Naive thymus-derived CD8-positive, alpha-beta T cell (primary cell): ENCODE measurements at places on chromosomes 16 and 17. TPM values are rescaled to one million over a fixed set of nuclear protein-coding genes. Genes with fewer than 3 reads are reported as not detected.

The C16orf46 gene
- total RNA-seq = not detected

The KIF19 gene
- total RNA-seq = not detected

The SULT1A1 gene
- 20.5 TPM for total RNA-seq

The CES3 gene
- total RNA-seq = 0.16 TPM

The KRT34 gene
- not detected for total RNA-seq

The C16orf92 gene
- total RNA-seq = not detected

DNA sequence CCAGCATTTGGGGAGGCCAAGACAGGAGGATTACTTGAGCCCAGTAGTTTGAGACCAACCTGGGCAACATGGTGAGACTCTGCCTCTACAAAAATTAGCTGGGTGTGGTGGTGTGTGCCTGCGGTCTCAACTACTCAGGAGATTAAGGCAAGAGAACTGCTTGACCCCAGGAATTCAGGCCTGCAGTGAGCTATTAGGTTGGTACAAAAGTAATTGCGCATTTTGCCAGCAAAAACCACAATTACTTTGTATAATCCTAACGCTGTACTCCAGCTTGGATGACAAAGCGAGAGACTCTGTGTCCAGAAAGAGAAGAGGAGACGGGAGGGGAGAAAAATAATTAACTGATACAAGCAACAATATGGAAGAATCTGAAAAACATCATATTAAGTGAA lies 32.7 kb downstream of the YWHAE start:
- DNase-seq = no peak
- H3K4me3 ChIP-seq = no peak overlapping the region
- no peaks in the 10 kb centered on the region for H3K27me3 ChIP-seq

GRCh38 chr17:37844158-37844976 lies 79.8 kb upstream of the TBC1D3K start:
- H3K4me1 ChIP-seq = peaks cover 12% of the 10 kb centered on the region
- H3K4me3 ChIP-seq = peak overlapping the region; percentile 79
- H3K27ac ChIP-seq = no peak overlapping the region
- H3K36me3 ChIP-seq = no peaks in the 10 kb centered on the region

GRCh38 chr16:87395181-87395842 lies 3.2 kb downstream of the MAP1LC3B start:
- peaks cover 3% of the 10 kb centered on the region for H3K36me3 ChIP-seq
- no peak overlapping the region for H3K27ac ChIP-seq
- DNase-seq = no peak

DNA sequence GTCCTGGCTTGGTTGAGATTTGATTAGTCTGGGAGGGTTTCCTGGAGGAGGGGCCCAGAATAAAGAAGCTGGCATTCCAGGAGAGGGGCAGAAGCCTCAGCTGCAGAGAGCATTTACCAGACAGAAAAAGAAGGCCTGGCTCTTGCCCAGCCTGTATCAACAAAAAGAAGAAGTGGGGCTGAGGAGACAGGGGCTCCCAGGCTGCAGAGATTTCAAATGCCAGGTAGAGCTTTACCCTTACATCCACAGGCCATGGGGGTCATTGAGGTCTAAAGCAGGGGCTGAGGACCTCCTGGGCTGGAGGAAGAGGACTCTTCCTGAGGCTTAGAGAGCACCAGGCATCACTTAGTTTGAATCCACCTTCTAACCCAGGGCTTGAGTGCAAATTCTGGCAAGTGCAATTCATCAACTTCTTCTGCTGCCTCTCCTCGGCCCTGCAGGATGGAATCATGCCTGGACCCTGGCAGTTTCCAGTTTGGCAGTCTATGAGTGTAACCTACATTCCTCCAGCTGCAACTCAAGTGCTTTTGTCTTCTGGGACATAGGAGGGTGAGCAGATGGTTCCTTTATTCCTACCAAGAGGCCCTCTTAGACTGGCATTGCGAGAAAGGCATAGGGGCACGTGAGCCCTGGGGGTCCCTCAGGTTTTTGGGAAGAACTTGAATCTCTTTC lies 15.3 kb downstream of the CA7 start:
- DNase-seq = no peak
- no peak overlapping the region for H3K4me3 ChIP-seq
- no peaks in the 10 kb centered on the region for H3K4me1 ChIP-seq
- H3K27ac ChIP-seq = no peak overlapping the region
- H3K36me3 ChIP-seq = no peaks in the 10 kb centered on the region

GRCh38 chr16:56340416-56340815 lies 84.9 kb downstream of the AMFR start:
- H3K4me1 ChIP-seq = no peaks in the 10 kb centered on the region
- no peak for DNase-seq
- H3K27ac ChIP-seq = peak overlapping the region; percentile 80
- no peak overlapping the region for H3K4me3 ChIP-seq

GRCh38 chr17:82287868-82288801 lies 14.6 kb upstream of the CSNK1D start:
- peaks cover 8% of the 10 kb centered on the region for H3K4me1 ChIP-seq
- no peaks in the 10 kb centered on the region for H3K36me3 ChIP-seq
- H3K27ac ChIP-seq = peak overlapping the region; percentile 15
- no peak for DNase-seq

GRCh38 chr16:10622036-10622921 lies 41.9 kb upstream of the EMP2 start:
- no peaks in the 10 kb centered on the region for H3K36me3 ChIP-seq
- no peak for DNase-seq
- peaks cover 34% of the 10 kb centered on the region for H3K27me3 ChIP-seq
- no peak overlapping the region for H3K27ac ChIP-seq
- H3K4me3 ChIP-seq = no peak overlapping the region

- H3K27ac ChIP-seq = no peak overlapping the region
- H3K36me3 ChIP-seq = no peaks in the 10 kb centered on the region
- H3K4me3 ChIP-seq = no peak overlapping the region
Measured at GRCh38 chr16:51854401-51854951, 692.5 kb downstream of the TOX3 start.

GRCh38 chr16:17018585-17018939 lies 452.2 kb downstream of the XYLT1 start:
- H3K27me3 ChIP-seq = no peaks in the 10 kb centered on the region
- H3K4me1 ChIP-seq = peaks cover 14% of the 10 kb centered on the region
- no peak for DNase-seq
- no peak overlapping the region for H3K4me3 ChIP-seq

GRCh38 chr16:61901689-61902088 lies 134.5 kb downstream of the CDH8 start:
- no peaks in the 10 kb centered on the region for H3K36me3 ChIP-seq
- no peak overlapping the region for H3K4me3 ChIP-seq
- DNase-seq = no peak
- no peaks in the 10 kb centered on the region for H3K27me3 ChIP-seq
- no peak overlapping the region for H3K27ac ChIP-seq
- no peaks in the 10 kb centered on the region for H3K4me1 ChIP-seq
